A673 (cell line): ENCODE measurements at places on chromosomes 5 and 9.
A peak's percentile ranks its signal among the peaks of the same experiment; 100 is the strongest.

GRCh38 chr5:111063709-111064322 lies 7.7 kb upstream of the TSLP start:
- no peak for DNase-seq

GRCh38 chr9:18585996-18586395 lies 112.0 kb downstream of the ADAMTSL1 start:
- no peak for DNase-seq

DNA sequence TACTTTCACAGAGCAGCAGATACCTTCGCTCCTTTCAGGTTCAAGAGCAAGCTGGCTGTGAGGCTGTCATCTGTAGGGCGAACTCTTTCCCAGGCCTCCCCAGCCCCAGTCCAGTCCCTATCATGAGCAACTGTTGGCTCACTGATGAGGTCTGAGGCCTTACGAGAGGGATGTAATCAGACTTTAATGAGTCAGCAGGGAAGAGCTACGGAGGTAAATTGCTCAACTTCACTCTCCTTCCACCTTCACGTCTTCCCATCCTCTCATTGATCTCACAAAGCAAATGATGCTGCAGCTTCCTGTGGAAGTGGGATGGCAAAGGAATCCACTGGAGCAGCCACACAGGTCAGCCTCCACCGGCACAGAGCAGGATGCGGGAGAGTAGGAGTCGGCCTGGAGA lies 130.7 kb upstream of the TBCA start:
- no peak for DNase-seq

DNA sequence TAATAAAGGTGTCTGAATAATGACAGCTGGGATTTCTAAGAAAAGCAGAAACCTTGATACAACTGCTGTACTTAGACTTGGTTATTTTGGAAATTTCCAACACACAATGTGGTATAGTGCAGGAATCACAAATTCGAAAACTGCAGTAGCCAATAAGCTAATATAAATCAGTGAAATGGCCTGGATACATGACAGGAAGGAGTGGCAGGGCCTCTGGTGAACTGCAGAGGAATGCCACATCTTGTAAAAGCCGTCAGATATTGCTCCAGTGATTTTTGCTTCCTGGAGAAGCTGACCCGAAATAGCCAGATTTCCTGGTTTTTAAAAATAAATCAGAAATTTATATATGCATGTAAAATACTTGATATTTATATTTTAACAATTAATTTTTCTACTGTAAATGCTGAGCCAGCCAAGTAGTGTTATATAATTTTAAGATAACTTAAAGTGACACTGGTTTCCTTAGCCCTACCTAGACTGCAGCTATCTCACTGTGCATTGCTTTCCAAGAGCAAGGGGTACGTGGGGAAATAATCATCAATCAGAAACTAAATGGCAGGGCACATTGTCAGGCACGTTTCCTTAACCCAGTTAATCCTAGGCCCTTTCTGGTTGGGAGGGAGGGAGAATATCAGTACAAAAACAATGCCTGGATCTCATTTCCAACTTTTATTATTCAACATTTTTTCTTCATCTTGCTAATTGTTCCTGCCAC lies 182.4 kb downstream of the RASEF start:
- DNase-seq = no peak

DNA sequence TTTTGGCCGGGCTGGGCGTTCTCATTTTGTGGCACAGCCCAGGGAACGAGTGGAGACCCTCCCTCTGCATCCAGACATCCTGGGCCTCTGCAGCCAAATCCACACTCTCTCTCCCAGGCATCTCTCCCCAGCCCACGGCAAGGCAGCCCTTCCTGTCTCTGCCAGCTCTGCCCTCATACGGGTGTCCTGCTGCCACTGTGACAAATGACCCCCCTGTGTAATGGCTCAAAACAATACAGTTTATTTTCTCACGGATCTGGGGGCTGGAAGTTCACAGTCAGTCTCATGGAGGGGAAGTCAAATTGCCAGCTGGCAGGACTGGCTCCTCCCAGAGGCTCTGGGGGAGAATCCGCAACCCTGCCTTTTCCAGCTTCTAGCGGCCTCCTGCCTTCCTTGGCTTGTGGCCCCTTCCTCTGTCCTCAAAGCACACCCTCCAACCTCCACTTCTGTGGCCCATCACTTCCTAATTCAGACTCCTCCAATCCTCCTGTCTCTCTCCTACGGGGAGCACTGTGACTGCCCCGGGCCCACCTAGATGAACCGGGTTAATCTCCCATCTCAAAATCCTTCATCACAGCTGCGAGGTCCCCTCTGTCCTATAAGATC lies 70.2 kb upstream of the COL5A1 start:
- peak; percentile 39 for DNase-seq

GRCh38 chr9:113808391-113809358 lies 67.4 kb upstream of the ZNF618 start:
- peak; percentile 29 for DNase-seq

DNA sequence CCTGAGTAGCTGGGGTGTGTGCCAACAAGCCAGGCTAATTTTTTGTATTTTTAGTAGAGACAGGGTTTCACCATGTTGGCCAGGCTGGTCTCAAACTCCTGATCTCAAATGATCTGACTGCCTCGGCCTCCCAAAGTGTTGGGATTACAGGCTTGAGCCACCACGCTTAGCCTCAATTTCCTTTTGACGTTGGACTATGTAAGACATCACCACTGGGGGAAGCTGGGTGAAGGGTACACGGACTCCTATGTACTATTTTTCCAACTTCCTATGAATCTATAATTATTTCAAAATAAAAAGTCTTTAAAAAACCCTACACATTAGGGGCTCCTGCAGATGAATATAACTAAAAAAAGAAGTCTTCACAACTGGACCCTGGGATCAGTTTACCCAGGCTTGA lies 44.0 kb downstream of the NKX2-5 start:
- DNase-seq = no peak

DNA sequence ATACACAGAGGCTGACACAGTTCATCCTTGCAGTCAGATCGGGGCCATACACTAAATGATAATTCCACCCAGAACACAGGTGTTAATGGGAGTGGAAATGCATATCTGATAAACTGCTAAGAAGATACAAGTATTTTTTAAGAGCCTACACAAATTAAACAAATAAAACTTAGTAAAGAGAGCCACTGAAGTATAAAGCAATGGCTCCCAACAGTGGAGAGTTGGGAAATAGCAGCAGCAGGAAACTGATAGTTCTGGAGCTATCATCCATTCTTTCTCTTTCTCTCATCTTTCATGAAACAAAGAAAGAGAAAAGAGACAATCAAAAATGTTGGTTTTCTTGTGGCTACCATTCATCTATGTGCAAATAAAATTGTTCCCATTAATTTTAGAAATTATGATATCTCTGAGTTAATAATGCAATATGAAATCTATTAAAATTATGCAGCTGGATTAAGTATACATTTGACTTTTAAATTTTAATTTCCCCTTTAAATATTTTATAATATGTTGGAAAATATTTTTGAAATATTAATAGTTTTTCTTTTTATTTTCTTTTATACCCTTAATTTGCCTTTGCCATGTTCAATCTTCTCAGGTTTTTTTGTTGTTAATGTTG lies 120.8 kb downstream of the EMB start:
- peak; percentile 8 for DNase-seq
